ENCODE measurements at places on chromosomes 5 and 9.

DNA sequence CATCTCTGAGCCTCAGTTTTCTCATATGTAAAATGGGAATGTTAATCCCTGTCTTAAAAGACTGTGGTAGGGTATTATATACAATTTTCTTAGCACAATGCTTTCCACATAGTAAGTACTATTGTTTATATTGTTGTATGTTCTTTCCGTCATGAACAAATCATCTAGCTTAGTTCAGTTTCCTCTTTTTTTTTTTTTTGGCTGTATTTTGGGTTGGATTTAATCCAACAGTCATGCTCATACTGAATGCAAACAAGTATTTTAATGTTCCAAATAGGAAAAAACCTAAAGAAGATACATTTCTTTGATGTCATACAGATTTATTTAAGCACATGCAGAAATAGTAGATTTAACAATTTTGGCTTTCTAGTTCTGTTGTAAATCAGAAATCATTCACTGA lies 95.1 kb downstream of the RNF180 start:
- DNase-seq = no peak

DNA sequence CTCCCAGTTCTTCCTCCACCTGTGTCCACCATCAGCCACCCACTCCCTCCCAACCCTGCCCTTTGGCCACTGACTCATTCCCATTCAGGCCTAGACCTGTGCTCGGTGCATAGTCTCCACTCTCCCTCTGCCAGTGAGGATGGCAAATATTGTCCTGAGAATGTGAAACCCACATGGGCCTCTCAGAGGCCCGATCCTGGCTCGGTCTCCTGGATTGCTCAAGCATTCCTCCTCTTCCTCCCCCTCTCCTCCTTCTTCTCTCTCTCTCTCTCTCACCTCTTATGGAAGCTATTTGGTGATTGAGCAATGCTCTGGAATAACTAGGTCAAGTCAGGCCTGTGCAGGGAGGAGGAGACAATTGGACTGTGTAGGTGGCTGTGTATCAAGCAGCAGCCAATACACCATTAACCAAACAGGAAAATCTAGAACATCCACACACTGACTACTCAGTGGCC lies 99.9 kb downstream of the KLF4 start:
- no peak for DNase-seq

DNA sequence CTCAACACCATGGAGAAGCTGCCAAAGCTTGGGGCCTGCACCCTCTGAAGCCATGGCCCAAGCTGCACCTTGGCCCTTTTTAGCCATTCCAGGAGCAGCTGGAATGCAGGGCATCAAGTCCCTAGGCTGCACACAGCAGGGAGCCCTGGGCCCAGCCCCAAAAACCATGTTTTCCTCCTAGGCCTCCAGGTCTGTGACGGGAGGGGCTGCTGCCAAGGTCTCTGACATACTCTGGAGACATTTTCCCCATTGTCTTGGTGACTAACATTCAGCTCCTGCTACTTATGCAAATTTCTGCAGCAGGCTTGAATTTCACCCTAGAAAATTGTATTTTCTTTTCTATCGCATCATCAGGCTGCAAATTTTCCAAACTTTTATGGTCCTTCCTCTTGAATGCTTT lies 64.6 kb downstream of the ELOVL7 start:
- no peak for DNase-seq

- no peak for DNase-seq
Measured at GRCh38 chr5:41289970-41290464, 76.7 kb upstream of the C6 start.

GRCh38 chr5:173885475-173886010 lies 2.6 kb upstream of the CPEB4 start:
- DNase-seq = no peak

DNA sequence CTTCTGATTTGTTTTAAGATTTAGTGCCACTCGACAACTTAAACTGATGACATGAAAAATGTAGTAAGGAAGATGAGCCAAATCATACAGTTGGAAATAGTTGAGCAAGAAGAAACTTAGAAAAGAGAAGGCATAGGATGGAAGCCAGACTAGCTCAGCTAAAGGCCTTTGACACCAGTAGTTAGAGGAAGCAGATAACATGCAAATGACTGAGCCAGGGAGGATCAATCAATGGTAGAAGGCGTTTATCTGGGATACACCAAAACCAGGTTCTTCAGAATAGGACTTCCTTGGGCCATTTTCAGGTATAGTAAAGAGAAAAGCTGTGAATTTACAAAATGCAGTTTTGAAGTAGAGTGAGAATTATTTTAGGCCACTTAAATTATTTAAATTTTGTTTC lies 3.2 kb downstream of the TDRD7 start:
- peak; percentile 30 for DNase-seq

- DNase-seq = peak; percentile 77
Measured at GRCh38 chr5:100746730-100747129, 156.4 kb downstream of the ST8SIA4 start.

- no peak for DNase-seq
Measured at GRCh38 chr9:134328341-134328840, 2.1 kb downstream of the RXRA start.

GRCh38 chr5:150377964-150378694 lies 20.6 kb downstream of the TCOF1 start:
- no peak for DNase-seq

DNA sequence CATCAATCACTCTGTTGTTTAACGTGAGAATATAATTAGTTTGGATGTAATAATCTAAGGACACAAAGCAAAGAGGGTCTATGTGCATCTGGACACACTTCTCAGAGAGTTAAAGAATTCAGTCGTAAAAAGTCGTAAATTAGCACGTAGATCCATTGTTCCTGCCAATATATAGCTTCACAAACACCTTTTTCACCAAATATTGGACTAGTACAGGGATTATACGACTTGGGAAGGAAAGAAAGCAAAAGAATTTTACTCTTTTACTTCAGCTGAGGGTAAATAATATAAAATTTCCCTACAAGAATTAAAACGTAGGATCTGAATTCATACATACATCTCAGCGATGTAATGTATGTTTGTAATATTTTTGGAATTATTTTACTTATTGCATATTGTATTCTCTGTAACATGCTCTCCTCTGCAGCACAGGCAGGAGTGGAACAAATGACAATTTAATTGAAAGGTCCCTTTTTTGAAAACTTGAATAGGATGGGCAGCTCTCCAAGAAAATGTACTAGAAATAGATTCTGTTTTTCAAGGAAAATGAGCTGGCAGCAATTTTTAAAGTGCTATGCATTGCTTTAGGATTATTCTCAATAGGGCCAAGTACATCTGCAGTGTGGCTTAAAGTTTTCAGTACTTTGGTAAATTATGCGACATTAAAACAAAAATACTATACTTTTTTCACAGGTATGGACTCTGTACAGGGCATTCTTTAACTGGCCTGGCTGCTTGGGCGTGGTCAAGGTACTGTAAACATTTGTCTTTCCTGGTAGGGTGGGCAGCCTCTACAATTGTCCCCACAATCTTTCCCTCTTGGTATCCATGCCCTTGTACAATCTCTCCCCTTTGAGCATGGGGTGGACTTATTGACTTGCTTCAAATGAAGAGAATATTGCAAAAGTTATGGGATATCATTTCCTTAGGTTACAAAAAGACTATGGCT lies 39.7 kb upstream of the HSD17B4 start:
- DNase-seq = no peak

Data from AML-193 (cell line).